ENCODE measurements at places on chromosomes 7 and 10.
A peak's percentile ranks its signal among the peaks of the same experiment; 100 is the strongest.

DNA sequence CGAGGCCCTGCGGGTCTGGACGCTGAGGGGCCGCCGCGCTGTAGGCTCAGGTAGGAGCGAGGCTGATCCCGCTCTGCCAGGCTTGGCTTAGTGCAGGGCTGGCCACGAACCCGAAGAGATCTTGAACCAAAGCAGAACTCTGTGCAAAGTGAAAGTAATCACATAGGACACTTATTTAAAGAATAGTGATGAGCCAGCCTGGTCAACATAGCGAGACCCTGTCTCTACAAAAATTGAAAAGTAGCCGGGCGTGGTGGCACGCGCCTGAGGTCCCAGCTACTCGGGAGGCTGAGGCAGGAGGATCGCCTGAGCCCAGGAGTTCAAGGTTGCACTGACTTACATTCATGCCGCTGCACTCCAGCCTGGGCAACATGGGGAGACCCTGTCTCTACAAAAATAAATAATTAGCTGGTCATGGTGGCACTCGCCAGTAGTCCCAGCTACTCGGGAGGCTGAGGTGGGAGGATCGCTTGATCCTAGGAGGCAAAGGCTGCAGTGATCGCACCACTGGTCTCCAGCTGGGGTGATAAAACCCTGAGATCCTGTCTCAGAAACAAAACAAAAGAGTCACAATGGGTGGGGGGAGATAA lies 541 bp downstream of the ZSCAN25 start:
- DNase-seq = no peak

- no peak for DNase-seq
Measured at GRCh38 chr7:33411020-33411419, 281.7 kb downstream of the BBS9 start.

DNA sequence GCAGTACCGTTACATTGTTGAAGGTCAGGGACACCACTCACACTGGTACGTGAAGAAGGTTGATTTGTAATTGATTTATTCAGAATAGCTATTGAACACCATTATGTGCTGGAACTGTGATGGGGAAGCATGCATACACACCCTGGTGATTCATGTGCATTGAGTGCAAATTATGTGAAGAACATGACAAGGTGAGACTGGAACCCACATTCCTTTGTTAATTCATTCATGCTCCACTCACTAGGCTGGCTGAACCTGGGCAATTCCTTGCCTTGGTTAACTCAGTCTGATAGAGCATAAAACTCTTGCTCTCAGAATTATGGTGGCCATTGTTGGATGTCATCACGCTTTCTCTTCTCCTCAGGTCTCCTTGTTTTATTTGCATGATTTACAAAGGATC lies 67.3 kb upstream of the TPK1 start:
- no peak for DNase-seq

- DNase-seq = peak; percentile 64
Measured at GRCh38 chr10:31759124-31759798, 169.4 kb downstream of the ARHGAP12 start.

DNA sequence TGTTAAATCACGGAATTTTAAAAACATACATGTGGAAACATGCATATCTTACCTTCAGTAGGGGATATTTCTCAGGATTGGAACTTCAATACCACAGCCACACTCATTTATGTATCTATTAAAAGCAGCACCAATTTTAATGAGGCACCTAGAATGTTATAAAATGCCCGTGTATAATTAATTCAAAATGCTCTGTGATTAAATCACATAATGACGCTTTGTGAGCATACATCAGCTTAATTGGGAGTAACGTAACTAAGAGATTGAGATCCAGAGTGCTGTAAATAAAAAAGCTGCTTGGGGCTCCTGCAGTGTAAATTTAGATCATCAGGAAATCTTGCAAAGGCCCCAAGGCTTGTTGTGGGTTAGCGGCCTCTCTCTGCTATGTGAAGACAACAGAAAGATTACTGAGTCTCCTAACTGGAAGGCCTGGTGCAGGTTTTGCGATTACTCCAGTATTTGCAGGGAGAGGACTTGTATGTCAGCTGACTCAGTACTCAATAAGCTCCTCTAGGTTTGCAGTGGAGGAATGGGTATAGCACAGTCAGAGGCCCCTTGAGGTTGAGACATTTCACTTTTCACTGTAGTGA lies 195.5 kb upstream of the PHYHIPL start:
- DNase-seq = no peak

GRCh38 chr7:3204526-3204925 lies 96.5 kb upstream of the SDK1 start:
- no peak for DNase-seq

DNA sequence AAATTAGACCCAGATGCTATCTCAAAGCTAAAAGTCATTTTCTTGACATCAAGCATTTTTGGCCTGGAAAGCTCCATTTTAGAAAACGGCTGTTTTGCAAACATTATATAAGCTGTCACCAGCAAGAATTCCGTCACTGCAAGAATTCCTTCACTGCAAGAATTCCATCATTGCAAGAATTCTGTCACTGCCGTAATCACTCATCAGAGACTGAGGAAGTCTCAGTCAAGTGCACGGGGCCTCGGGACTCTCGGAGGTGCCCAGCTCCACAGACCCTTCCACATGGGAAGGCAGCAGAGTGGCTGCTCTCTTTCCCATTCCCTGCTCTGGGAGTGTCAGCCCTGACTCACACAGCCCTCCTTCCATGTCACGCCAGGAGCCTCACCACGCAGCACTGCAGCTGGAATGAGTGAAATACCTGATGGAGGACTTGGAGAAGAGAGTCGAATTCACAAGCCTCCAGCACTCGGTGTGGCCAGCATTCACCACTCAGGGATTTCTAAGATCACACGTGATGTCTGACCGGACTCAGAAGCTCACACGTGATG lies 168.3 kb downstream of the PTPRN2 start:
- DNase-seq = no peak

GRCh38 chr7:151080067-151080521 lies 515 bp downstream of the FASTK start:
- DNase-seq = peak; percentile 56

GRCh38 chr7:148116829-148117403 lies 473.6 kb upstream of the C7orf33 start:
- no peak for DNase-seq

GRCh38 chr7:102079140-102080018 lies 207.3 kb upstream of the SH2B2 start:
- DNase-seq = no peak

DNA sequence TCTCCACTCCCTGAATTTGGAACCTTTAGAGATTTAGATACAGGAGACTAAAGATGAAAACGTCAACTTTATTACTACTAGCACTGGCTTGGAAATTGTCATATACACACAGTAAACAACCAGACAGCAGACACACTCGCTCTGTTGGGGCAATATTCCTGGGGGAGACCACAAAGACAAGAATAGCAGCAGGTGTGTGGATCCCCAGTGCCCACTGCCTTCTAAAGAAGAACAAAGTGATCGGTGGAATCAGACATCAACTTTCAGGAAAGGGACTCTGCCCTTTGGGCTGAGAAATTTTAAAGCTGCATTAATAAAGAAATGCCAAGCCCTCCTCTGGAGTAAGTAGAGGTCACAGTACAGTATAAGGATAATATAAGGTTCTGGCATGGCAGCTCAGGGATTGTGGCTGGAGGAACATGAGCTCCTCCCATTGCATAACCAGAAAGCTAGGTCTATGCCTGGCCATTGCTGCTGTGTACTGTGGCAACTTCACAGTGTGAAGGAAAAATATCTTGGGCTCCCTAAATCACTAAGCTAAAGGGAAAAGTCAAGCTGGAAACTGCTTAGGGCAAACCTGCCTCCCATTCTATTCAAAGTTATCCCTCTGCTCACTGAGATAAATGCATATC lies 57.1 kb upstream of the ANKRD1 start:
- no peak for DNase-seq

GRCh38 chr10:93062514-93063143 lies 2.0 kb downstream of the CYP26C1 start:
- peak; percentile 69 for DNase-seq

- DNase-seq = no peak
Measured at GRCh38 chr10:29719281-29719675, 84.5 kb upstream of the SVIL start.

DNA sequence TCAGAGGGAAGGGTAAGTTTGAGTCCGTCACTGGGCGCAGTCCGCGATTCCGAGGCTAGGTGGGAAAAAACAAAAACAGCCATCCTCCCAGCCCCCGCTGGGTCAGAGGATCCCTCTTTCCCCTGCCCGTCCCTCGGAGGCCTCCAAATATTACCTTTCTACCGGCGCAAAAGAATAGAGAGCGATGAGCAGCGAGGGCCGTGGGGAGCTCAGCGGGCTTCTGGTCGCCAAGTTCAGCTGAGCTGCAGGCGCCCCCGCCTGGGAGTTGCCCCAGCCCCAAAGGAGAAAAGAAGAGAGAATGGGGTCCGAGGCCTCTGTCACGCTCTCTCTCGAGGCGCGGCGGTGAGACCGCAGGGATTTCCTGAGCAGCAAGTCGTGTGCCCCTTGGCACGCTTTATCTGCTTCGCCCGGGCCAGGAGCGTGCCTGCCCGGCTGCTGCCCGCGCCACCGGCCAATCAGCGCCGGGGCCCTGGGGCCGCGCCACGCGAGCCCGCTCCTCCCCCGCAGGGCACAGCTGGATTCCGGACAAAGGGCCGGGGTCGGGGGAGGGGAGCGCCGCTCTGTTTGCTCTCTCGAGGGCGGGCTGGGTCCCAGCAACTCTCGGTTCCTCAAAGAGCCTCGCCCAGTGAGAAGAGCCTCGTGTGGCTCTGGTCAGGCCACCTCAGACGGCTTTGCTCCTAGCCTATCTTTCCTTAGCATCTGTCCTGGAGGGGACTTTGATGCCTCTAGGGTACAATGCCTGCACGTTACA lies at the start of gene NEUROG3:
NEUROG3 (minus strand) TSS at position 367 of the 751 bp plus-strand sequence. CDS start 379 bp downstream, outside the sequence.
- DNase-seq = peak; percentile 57

DNA sequence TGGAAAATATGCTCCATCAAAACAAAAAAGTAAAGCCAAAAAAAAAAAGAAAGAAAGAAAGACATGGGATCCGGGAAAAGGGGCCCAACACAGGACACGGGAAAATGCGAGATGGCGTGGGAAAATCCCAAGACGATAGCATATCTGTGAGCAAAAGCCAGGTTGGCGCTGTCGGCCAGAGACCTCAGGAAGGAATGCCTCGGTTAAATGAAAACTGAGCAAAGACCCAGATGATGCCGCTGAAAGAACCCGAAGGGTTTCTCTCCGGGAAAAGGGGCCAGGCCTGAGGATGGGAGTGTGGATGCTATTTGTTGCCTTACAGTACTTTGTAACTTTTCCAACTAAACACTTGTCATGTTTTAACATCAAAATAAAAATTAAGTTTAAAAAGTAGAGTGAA lies 49.5 kb upstream of the PPP2R2D start:
- no peak for DNase-seq

GRCh38 chr10:5544216-5544805 lies 19.6 kb downstream of the CALML3 start:
- DNase-seq = no peak

DNA sequence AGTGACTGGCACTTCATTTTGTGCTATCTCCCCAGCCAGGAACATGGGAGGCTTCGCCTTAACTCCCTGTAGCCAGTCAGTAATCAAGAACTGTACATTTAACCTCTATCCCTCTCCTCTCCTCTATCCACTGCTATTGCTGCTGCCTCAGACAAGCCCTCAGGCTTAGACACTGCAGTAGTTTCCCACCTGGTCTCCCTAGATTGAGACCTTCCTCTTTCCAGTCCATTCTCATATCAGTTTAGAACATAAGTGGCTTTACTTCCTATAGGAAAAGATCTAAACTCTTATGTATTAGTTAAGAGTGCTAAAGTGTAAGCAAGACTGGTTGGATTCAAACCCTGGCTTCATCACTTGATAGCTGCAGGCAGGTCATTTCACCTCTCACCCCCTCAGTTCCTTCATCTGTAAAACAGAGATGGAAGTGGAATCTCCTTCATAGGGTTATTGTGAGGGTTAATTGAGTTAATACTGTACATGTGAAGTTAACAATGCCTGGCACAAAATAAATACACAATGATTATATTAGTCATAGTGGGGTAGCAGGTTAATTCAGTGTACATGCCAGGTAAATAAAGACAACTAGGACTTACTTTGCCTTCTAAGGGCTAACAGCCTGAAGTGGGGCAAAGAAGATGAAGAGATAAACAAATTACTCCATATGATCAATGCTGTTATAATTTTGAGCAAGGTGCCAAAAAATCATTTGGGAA lies 76.1 kb downstream of the ZNF277 start:
- no peak for DNase-seq

DNA sequence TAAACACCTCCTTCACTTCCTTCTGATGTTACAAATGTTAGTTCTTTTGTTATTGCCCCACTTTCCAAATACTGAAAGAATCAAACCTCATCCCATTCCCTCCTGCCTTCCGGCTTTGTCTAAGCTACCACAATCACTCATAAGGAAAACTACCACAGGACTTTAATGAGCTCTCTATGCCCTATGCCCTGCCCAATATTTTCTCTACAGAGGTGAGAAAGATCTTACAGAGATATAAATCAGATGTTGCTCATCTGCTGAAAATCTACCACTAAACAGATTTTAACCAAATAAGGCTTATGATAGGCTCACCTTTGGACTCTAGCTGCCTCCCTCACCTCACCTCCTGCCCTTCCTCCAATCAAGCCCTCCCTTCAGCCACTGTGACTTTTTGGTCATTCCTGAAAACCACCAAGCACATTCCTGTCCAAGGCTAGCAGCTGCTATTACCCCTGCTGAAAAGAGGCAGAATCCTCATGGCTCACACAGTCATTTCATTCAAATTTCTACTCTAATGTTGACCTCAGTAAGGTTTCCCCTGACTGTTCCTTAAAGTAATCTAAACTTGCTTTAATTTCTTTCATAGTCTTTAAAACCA lies 7.7 kb downstream of the ZNF33B start:
- no peak for DNase-seq

DNA sequence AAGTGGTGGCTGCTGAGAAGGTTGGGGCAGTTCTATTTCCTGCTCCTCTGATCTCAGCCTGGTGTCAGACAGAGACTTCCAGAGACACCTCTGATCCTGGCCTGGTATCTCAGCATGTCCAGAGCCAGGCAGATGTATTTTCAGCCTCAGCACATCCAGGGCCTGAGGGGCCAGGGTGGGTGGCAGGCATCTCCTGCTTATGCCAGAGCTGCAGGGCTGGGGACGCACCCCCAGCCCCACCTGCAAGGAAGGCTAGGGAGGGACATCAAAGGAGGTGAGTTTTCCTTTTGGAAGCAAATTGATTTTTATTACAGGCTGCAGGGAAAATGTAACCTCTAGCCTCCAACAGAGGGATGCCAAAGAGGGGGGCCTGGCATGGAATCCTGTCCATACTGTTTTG lies 36.7 kb downstream of the CFAP46 start:
- no peak for DNase-seq

GRCh38 chr7:142139597-142140400 lies 28.3 kb downstream of the MGAM2 start:
- no peak for DNase-seq

- no peak for DNase-seq
Measured at GRCh38 chr7:138924501-138925225, 56.5 kb downstream of the KIAA1549 start.

GRCh38 chr7:52992001-52992400 lies 43.4 kb upstream of the POM121L12 start:
- no peak for DNase-seq

- DNase-seq = no peak
Measured at GRCh38 chr7:12633582-12633981, 53.9 kb upstream of the ARL4A start.

- DNase-seq = no peak
Measured at GRCh38 chr10:12077580-12078180, 8.9 kb downstream of the DHTKD1 start.
